Activated naive CD4-positive, alpha-beta T cell treated with Interleukin-2 at 50 U/mL for 16 hours (primary cell): ENCODE measurements at places on chromosomes 7 and 10.

GRCh38 chr7:46772776-46773175 lies 809.1 kb downstream of the TNS3 start:
- DNase-seq: no peak

DNA sequence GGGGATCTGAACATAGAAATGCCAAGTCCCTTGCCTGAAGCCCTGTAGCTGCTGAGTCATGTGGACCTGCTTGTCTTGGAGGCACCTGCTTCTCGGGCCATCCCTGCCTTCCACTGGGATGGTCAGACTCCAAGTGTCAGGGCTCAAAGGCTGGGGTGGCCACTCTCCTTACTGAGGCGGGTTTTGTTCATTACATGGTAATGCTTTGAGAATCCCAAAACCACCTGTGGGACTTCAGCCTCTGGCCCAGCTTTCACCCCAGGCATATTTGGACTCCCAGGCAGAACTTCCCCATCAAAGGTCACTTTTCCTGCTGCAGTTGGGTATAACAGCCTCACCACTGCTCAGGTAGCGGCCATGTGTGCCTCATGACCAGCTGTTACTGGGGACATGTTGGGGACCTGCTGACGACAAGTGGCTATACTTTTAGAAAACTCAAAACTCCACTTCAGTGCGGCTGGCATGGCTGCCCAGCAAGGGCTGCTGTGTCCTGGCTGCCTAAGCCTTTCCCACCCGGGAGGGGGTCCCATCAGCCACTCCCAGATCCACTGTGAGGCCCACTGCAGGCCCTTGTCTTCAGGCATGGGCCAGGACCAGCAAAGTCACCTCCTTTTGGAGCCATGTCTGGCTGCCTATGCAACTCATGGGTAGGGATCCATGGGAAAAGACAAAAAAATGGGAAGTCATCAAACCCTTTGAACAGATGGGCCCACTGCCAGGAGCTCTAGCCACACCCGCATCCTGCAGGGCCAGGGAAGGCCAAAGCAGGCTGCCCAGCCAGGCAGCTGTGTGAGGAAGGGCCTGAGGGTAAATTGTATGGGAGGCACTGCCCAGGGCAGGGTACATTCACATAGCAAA lies 96.7 kb downstream of the ARHGAP22 start:
- DNase-seq: no peak

DNA sequence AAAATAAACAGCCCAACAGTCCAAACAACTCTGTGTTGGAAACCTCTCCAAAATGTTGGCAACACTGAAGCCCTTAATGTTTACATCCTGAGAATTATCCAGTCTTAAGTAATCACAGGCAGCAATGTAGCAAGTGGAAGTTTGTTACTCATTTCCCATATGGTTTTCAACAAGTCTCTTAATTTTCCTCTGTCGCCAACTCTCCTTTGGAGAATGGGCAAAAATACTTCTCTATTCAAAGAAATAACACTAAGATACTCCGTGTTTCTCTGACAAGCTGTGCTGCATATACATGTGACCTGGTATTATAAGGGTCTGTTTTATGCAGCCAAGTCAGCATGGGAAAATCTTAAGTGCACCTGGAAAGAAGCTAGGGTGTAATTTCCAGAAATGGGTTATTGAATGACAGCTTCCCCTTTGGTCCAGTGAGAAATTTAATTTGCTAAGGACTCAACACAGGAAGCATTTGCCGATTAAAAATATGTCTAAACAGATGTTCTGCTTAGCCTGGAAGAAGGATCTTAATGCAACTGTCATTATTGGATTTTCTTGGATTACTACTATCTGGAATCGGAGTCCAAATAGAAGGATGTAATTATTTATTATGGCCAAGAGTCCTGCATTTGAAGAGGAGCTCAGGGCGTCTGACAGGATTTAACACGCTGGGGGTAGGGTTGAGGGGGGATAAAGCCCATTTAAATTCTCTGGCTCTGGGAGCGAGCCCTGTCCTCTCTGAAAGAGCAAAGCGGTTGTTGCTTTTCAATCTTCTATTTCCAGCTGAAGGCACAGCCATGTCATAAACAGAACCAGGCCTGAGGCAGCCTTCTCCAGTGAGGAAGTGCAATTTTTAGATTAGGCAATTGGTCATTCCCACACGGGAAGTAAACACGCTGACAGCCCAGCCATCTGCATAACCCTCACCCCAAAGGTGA lies 73.1 kb downstream of the TLL2 start:
- no peak for DNase-seq

- DNase-seq: no peak
Measured at GRCh38 chr7:14507617-14508016, 394.9 kb downstream of the DGKB start.

DNA sequence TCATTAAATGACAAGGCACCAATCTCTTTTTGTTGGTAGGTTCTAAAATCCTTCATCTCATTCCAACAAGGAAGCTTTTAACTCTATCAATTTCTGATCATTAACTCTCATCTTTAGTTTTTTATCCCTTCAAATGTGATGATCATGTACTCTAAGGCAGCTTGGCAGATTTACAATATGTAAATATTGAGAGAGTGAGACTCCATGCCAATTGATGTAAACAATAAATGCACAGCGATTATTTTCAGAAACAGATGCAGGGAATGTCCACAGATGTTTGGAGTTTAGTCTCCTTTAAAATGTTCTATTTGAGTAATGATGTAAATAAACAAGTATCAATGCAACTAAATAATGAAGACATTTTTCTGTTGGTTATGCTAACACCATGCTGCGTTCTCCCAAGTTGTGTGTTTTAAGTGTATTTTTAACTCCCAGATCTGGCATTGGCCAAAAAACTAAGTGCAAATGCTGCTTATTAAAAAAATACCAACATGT lies 213.8 kb downstream of the AHR start:
- no peak for DNase-seq

DNA sequence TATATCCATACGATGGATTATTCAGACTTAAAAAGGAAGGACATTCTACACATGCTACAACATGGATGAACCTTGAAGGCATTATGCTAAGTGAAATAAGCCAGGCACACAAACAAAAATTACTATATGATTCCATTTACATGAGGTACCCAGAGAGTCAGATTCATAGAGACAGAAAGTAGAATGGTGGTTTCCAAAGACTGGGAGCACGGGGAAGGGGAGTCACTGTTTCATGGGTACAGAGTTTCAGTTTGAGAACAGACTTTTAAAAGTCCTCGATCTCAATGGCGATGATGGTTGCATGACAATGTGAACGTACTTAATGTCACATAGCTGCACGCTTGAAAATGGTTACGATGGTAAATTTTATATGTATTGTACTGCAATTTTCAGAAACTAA lies 39.3 kb downstream of the NUDCD3 start:
- no peak for DNase-seq

- no peak for DNase-seq
Measured at GRCh38 chr7:66779669-66780409, 39.3 kb downstream of the RABGEF1 start.

GRCh38 chr10:114685456-114685855 lies 27.4 kb upstream of the ABLIM1 start:
- DNase-seq: no peak

DNA sequence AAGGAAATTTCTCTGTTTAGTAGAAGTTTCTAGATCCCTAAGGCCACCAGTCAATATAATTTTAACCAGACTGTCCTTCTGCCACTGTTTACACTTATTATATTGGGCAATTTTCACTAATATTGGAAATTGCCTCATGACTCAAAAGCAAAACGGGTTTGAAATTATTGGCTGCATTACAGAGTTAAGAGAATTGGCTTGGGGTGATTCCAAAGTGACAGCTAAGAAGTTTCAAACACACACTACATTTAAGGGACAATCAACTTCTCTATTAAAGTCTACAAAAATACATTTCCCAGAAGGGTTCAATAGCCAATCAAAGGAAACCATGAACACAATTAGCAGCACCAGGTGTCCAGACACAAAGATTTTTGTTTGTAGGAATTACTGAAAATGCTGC lies 111.9 kb downstream of the NEBL start:
- DNase-seq: no peak

DNA sequence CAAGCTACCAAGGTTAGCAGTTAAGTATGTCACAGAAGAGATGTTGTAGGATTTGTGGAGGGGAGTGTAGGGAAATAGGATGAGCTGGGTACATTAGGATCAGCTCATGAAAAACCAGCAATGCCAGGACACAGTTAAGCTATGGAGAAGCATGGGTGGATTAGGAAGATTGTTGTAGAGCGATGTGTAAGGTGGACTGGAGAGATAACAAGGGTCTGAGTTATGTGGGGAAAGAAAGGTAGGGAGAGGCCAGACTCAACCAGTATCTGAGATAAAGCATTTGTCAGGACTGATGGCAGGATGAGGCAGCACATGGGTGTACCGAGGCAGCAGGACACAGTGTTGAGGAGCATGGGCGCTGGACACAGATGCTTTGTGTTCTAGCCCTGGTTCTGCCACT lies 85.4 kb upstream of the PRR15 start:
- DNase-seq: no peak

DNA sequence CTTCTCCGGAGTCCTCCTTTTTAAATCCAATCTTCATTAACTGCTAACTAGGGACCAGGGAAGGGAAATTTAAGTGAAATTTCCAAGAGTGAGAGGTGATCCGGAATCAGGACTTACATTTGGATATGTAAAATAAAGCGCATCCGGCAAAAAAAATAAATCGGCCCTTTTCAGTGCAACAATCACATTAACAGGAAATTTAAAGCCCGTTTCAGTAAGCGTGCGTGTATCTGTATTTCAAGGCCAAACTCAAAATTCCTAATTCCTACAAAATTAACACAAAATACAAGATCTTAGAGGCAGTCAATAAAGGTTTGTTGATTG lies 771 bp downstream of the DNAJC9 start:
- no peak for DNase-seq

DNA sequence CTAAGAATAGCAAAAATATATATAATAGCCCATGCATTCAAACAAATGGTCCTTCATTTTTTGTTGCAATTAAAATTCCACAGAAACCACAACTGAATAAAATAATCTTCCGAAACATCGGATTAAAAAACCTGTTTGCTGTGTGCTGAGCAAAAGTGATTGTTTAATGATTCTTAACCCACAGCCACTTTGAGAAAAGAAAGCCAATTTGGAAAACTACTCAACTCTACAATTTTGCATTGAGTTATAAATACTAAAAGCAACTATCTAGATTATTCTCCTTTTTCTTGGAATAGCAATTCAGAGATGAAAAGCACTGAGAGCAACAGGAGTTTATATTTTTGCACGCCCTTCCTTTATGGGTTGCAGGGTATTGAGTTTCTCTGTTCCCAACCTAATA lies 8.0 kb downstream of the ADRB1 start:
- no peak for DNase-seq

GRCh38 chr10:118838364-118838763 lies 83.6 kb upstream of the CACUL1 start:
- DNase-seq: no peak

GRCh38 chr10:7593063-7593462 lies 73.7 kb downstream of the ITIH5 start:
- DNase-seq: no peak

GRCh38 chr10:8473205-8473604 lies 418.7 kb downstream of the GATA3 start:
- DNase-seq: peak; percentile 5

- no peak for DNase-seq
Measured at GRCh38 chr7:126790763-126791162, 462.0 kb downstream of the GRM8 start.
